ENCODE measurements at places on chromosomes 4 and X. TPM values are rescaled to one million over a fixed set of nuclear protein-coding genes. Genes with fewer than 3 reads are reported as not detected.

DNA sequence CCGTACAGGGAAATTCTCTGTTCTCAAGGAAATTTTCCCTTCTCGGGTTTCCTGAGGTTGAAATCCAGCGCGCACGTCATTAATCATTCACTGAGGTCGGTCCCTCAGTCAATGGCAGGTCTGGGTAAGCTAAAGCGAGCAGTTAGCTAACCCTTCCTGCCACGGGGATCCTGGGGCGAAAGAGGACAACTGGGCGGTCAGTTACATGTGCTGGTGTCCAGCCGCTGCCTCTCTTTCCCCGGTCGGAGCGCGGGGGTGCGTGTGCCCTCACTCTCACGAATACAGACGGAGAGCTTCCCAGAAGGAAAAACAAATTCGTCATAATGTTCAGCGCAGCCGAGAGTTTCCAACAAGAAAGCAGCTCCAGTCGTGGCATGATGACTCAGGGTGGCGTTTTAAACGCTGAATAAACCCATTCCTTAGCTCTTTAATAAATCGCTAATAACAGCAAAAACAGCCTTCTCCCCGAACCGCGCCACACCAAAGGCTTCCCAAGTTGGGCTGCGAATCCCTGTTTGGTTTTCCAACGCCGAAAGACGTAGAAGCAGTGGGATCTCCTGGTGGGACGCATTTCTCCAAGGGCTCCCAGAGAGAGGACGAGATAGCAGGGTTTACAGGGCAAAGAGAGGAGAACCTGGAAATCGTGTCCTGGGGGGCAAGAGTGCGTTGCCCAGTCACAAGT lies 752 bp upstream of the FGF5 start:
- DNase-seq: peak; percentile 29

- DNase-seq: no peak
These were observed 43.6 kb upstream of the SPRY1 start for GRCh38 chr4:123352966-123353365.

DNA sequence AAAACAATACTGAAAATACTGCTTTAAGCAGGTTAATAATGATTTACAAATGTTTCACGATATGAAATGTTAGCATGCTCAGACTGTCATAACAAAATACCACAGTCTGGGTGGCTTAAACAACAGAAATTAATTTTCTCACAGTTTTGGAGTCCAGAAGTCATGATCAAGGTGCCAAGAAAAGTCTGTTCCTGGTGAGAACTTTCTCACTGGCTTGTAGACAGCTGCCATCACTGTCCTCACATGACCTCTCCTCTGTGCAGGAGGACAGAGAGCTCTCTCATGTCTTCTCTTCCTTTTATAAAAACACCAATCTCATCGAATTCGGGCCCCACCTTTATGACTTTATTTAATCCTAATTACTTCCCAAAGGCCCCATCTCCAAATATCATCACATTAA lies 426.7 kb downstream of the KLHL13 start:
- no peak for DNase-seq

The CTSO gene
- 24.8 TPM for polyA plus RNA-seq

DNA sequence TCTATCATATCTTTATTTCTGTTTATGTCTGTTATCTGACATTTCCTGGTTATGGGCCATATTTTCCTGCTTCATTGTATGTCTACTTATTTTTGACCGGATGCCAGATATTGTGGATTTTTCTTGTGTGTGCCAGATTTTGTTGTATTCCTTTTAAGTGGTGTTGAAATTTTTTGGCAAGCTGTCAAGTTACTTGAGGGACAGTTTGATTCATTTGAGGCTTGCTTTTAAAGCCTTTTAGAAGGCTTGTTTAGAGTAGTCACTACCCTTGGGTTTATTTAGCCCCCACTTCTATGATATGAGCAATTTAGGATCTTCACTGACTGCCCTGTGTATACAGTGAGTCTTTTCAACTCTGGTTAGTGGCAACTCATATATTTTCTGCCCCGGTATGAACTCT lies 29.2 kb upstream of the NPY2R start:
- no peak for DNase-seq

The SERPINA7 gene
- not detected for polyA plus RNA-seq

The NUP62CL gene
- 0.49 TPM for polyA plus RNA-seq

GRCh38 chrX:77603635-77604336 lies 156.6 kb downstream of the FGF16 start:
- no peak for DNase-seq

The NKAP gene
- polyA plus RNA-seq: 8.2 TPM

- DNase-seq: no peak
These were observed 50.8 kb upstream of the ADGRL3 start for GRCh38 chr4:61149278-61149677.
